ENCODE measurements at places on chromosomes 2 and 18. TPM values are rescaled to one million over a fixed set of nuclear protein-coding genes. Genes with fewer than 3 reads are reported as not detected.

DNPEP gene
- total RNA-seq: 67.9 TPM

CMPK2 gene
- total RNA-seq: 0.12 TPM

C2orf80 gene
- not detected for total RNA-seq

DNA sequence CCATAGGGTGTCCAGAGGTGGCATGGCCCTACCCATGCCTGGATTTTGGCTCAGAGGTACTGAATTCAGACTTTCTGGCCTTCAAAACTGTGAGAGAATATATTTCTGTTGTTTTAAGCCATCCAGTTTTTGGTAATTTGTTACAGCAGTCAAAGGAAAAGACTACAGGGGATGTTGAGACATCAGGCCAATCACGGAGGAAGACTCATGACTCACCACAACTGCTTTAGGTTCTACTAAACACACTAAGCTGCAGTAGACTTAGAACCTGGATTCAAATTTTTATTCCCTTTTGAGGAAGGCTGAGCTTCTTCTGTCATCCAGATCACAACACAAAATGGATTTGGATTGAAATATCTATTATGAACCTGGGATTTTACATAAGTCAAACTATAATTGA is 12.0 kb upstream of the C2orf66 start:
- no peak for DNase-seq

GRCh38 chr2:145822892-145823534 is 1303.1 kb upstream of the ZEB2 start:
- no peak for DNase-seq

DNA sequence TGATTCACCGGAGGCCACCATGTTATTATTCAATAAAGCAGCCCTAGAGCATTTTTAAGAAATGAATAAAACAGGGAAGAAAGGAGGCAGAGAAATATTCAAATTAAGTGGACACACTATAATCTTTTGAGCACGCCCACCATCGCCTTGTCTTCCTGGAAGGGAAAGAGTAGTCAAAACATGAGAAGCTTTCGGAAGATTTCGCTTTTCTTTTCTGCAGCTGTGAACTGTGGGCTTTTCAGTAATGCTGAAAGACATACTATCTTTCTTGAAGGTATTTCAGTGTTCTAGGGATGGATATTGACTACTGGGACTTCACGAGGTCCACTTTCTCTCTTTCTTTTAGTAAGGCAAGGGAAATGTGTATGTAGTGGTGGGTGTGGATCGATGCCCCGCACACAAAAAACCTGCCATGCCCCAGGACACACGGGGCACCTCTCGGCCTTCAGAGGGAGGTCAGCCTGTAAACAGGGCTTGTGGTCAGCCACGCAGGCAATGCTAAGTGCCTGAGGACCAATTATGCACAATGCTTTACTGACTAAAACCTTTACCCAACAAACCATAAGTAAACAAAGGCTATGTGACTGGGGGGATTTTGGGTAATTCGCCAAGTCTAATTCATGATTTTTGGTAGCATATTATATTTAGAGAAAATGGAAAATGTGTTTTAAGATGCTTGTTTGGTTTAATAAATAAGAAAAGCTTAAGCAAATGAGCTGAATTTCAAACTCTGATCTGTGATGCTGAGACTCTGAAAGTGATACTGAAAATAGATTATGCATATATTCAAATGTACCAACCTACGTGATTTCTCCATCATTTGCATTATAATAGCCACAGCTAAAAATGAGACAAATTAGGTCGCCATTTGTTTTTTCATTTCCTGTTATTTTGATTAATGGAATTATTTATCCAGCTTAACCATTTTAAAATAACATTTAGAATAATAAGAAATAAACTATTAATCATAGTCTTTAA is 130.5 kb downstream of the ZNF516 start:
- DNase-seq: no peak

- DNase-seq: no peak
Measured at GRCh38 chr2:100397976-100398375, 19.5 kb downstream of the CHST10 start.

- DNase-seq: no peak
Measured at GRCh38 chr2:127121776-127122176, 14.8 kb upstream of the BIN1 start.

- peak; percentile 31 for DNase-seq
Measured at GRCh38 chr18:32896776-32897547, 124.1 kb upstream of the KLHL14 start.

DNA sequence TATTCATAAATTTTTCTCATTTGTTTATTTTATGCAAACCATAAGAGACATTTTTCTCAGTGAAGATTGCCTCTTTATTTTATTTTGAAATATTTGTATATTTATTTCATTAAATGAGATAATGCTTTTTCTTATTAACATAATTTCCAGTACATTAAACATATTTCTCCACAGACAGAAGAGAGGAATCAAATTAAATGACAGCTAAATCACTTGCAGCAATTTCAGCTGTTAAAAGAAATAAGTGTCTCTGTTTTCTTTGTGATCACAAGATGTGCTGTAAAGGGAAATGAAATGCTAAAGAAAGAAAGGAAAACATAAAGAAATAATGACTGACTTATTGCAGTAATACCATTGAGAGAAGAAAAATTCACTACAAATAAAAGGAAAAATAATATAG is 414.0 kb upstream of the FANCL start:
- no peak for DNase-seq

Measured in GM23338 (cell line).